Stimulated activated CD4-positive, alpha-beta T cell treated with anti-CD3 and anti-CD28 coated beads, Interleukin-4, amount 100 ng/mL, for 1 hour (primary cell): ENCODE measurements at places on chromosomes 13 and 19.

- DNase-seq = no peak
Observed at GRCh38 chr13:59991395-59991794, 172.3 kb downstream of the DIAPH3 start.

DNA sequence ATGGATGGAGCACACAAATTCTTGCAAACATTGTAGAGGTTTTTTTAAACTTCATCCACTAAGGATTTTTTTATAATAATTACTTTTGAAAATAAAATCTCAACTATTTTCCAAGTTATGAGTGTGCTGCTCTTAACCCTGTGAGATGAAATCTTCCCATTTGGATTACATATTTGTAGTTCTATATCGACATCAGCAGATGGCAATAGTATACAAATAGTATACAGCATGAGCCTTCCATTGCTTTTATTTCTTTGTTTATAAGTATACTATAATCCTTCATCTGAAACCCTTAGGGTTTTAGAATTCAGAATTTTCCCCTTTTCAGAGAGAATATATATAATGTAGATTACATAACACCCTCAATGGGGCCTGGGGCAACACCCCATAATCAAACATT is 70.5 kb downstream of the GJA3 start:
- no peak for DNase-seq

DNA sequence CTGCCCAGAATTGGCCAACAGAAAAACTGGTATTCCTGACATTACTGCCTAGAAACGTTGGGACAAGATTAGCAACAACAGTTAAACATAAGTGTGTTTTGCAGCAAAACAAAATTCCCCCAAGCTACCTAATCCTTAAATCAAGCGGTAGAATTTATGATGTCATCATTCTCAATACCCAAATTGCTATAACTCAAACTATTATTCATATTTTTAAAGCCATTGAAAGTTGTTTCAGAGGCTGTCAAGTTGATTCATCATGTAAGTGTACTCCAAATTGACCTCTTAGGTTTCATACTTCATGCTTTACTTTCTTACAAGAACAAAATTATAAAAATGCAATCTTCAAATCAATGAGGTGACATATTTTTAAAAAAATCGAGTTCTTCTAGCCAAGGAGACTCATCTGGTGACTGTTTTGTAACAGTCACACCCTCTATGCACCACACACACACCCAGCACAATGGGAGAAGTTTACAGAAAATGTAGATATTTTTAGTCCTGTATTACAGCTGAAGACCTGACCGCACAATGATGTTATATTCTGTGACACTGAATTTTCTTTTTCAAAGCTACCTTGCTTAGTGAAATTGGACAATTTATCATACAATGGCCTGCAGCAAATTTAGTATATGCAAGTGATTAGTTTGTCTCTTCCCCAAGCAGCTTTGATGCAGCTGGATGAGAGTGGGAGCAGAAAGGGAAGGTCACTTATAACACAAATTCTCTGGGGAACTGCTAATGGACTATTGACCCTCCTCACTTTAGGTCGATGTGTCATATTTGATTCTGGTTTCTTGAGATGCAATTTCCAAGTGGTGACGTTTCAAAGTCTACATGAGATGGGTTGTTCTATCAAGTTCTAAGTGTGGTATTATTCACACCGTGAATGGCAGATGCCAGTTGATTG is 345.3 kb upstream of the OBI1 start:
- DNase-seq = no peak

GRCh38 chr13:97962887-97963286 is 9.4 kb downstream of the IPO5 start:
- DNase-seq = no peak

- DNase-seq = no peak
Observed at GRCh38 chr13:99988529-99989275, 7.1 kb downstream of the ZIC2 start.

DNA sequence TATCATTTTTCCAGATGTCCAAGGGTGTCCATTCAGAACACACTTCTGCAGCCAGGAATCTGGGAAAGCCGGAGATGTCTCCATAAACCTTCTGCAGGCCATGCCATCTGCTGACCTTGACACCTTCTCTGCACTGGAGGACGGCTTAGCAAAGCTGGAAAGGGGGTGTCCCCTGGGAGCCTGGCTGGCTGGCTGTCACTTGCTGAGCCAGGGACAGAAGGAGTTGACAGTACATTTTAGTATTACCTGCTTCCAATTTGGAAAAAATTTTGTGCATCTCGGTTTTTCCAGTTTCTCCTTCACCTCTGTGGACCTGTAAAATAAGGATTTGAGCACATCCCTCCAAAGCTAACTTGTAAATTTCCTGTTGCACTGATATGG is 8.1 kb upstream of the CHST8 start:
- DNase-seq = no peak

DNA sequence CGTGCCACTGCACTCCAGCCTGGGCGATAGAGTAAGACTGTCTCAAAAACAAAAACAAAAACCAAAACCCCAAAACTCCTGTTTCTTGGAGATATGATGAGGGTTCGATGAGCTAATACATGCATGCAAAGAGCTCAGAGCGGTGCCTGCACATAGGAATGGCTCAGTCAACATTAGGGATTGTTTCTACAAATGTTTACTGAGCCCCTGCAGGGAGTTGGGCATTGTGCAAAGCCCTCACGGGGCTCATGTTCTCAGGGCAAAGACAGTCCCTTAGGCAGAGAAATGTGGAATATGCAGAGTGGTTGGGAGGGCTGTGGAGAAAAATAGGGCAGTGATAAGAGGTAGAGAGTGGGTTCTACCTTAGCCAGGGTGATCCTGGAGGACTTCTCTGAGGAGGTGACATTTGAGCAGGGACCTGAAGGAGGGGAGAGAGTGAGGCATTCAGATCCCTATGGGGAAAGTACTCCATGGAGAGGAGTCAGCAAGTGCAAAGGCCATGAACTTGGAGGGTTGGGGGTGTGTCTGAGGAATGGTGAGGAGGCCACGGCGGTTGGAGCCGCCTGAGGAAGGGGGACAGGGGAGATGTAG is 1.5 kb upstream of the EHD2 start:
- DNase-seq = no peak

- no peak for DNase-seq
Observed at GRCh38 chr19:51082611-51083010, at the start of gene KLK14. Gene KLK14 (minus strand): TSS chr19:51082887. CDS start chr19:51082614, 273 bp downstream.

GRCh38 chr13:98467263-98467985 is 109.5 kb downstream of the STK24 start:
- no peak for DNase-seq
